ENCODE measurements at places on chromosomes 4 and X.

DNA sequence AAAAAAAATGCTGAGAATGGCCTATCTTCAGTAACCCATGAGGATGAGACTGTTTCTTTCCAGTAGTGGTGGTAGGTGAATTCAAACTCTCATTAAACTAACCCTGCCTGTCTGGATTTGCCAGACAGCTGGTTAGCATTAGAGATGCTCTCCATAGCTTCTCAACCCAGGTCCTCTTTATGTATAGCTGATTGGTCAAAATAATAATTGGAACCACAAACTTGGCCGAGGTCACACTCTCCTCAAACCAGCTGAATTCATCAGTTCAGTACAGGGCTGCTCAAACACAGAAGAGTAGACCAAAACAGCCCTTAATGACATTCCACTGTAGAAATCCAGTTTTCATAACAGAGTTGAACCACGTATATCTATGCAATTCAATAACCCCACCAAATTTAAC is 85.3 kb downstream of the HCCS start:
- no peak for DNase-seq

DNA sequence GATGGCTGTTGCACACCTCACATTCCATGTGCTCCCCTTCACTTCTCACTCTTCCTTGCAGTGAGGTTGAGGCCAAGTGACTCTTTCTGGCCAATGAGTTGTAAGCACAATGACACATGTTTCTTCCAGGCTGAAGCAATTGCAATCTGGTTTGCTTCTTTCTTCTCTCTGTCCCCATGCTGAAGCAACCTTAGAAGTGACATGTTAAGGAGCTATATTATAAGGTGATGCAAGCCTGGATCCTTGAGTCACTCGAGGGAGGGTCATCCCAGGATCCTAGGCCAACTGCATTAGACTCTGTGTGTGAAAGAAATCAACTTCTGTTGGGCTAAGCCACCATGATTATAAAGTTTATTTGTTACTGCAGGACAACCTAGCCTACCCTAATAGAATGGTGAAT is 45.5 kb upstream of the HS3ST1 start:
- DNase-seq: no peak

- DNase-seq: no peak
Observed at GRCh38 chr4:34258176-34258575, 1986.1 kb downstream of the ARAP2 start.

- no peak for DNase-seq
Observed at GRCh38 chr4:176339936-176340761, 20.4 kb downstream of the SPCS3 start.

DNA sequence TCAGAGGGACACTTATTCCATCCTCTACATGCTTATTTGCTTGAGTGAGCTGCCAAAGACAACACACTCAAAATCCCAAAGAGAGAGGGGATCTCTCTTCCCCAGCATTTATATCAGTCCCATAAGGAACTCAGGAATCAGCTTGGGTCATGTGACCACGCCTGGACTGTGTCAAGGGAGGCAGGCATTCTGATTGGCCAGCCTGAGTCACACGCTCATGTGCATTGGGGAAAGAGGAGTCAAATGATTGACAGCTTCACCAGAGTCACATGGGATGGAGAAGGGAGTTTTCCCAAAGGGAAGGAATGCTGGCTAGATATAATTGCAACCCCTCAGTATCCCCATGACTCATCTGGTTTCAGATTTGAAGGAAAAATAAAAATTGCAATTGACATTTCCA is 49.0 kb downstream of the RWDD4 start:
- DNase-seq: no peak

DNA sequence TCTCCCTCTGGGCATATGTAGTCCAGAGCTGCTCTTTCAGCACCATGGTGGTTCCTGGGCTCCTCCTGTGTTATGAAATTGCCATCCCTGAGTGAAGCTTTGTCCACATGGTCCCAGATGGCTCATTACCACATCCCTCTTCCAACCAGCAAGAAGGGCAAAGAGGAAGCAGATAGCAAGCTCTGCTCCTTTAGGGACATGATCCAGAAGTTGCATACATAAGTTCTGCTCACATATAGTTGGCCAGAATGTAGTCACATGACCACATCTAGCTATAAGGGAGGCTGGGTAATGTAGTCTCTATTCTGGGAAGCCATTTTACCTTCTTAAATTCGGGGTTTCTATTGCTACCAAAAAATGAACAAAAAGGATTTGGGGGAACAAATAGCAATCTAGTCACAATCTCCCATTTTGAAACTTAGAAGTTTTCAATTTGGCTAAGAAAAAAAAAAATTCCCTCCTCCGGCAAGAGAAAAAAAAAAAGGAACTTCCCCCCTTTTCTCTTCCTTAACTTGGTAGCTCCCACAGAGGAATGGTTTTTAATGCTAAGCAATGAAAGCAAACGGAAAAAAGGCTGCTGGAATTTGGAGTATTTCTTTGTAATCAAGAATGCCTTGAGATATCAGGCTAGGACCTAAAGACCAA is 88.2 kb upstream of the USP9X start:
- DNase-seq: no peak

DNA sequence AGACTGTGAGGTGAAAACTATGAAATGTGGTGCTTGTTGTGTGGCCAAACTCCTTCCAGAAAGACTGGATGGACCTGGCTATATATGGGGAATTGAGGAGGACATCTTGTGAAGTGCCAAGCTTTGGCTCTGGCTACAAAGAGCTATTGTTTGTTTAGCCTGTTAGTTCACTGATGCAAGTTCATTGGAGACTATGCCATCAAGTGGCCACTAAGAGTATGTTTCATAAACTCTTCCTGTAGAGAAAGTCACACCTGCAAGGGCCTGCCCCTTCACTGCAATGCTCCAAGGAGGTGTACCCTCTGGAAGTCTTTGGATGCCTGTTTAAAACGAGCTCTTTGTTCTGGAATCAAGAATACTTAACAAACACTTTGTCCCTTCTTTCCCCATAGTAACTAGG is 382.0 kb downstream of the GABRG1 start:
- no peak for DNase-seq

- DNase-seq: no peak
Observed at GRCh38 chr4:159227378-159227777, 124.5 kb downstream of the RAPGEF2 start.

- no peak for DNase-seq
Observed at GRCh38 chrX:124217304-124218251, 114.9 kb upstream of the TEX13D start.

DNA sequence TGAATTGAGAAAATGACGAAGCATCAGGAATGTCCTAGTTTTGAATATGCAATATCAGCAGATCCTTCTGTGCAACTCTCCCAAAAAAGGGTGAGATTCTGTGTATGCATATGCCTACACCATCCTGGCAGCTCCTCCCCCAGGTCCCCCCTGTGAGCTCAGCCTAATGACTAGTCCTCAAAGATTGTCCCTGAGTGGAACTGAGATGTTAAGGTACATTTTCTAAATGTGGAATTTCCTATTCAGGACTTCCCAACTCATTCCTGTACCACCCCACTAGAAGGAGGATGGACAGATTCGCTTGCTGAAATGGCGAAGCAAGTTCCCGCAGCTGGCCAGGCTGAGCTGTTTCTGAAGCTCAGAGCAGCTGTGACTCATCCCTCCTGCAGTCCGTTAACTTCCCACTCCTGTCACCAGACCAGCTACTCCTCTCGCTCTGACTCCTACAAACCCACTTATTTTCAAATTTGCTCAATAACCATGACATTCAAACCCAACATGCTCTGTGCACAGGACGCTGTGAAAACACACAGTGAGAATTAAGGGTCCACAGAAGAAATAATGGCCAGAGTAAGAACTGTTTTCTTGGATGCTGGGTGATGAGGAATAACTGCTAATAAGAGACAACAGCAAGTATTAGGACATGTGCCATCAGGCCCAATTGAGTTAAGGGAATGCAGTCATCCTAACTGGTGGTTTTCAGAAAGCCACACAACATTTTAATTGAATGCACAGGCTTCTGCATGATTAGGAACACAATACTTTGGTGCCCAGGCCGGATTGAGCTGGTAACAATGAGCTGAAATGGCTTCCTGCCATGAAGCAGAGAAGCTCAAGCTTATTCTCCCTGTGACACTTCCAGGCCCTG is 40.0 kb upstream of the IRF2 start:
- no peak for DNase-seq

DNA sequence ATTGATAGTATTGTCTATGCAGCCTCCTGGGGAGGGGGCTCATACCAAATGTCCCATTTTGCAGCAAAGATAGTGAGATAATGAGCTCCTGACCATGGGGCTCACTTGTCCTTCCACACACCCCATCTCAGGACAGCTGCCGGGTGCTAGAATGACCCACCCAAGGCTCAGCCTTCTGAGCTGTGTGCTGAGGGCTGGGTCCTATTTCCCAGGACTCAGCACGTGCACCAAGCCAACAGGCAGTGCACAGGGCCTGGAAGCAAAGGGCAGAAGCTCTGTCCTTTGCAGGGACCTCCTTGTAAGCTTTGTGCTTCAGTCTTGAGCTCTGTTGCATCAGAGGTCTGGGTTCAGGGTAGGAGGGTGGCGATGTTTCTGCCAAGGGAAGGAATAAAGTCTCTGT is 11.2 kb upstream of the ABLIM2 start:
- DNase-seq: no peak

DNA sequence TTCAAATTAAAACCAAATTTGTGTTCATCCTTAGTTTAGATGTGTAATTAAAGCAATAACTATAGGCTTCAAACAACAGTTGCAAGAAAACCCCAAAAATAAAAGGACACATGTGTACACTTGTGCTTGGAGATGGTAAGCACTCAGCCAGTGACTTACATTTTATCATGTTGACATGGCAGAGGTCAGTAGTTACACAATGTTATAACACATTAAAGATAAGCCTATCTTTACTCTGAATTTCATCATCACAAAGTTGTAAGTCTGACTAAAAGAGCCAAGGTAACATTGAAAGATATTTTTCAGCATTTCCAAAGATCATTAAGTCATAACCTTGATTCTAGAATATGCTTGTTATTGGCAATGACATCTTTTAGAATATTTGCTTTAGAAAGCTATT is 98.5 kb upstream of the PNPLA4 start:
- DNase-seq: no peak

DNA sequence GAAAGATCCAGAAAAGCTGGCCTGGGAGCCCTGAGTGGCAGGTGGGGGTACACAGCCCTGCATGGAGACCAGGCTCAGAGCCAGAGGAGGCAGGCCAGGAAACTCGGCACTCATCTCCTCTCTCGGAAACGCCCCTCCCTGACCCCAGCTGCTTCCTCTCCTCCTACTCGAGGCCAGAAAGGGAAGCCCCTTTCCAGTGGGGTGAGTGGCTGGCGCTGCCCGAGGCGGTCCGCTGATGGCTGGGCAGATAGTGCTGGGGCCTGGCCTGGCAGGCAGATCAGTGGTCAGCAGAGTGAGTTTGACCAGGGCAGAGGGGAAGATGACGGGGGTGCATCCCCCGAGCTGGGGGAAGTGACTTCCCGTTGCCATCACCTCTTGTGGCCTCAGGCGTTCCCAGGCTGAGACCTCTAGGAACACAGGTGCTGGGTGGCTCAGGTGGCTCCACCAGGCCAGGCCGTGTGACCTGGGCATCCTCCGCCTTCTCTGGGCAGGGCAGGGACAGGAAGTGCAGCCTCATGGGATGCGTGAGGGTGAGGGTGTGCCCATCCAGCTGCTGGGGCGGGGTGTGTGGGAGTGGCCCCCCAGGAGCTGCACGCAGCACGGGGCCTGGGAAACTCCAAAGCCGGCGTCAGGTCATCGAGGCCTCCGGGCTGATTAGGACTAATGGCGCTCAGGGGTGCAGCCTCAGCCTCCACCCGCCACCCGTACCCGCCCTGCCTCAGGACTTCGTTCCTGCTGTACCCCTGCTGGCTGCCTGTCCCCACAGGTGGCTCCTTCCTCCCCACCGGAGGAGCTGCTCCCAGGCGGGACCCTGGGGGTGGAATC is 5.7 kb downstream of the SH3BP2 start:
- no peak for DNase-seq

- DNase-seq: no peak
Observed at GRCh38 chr4:53113431-53114225, 251.5 kb downstream of the RASL11B start.

DNA sequence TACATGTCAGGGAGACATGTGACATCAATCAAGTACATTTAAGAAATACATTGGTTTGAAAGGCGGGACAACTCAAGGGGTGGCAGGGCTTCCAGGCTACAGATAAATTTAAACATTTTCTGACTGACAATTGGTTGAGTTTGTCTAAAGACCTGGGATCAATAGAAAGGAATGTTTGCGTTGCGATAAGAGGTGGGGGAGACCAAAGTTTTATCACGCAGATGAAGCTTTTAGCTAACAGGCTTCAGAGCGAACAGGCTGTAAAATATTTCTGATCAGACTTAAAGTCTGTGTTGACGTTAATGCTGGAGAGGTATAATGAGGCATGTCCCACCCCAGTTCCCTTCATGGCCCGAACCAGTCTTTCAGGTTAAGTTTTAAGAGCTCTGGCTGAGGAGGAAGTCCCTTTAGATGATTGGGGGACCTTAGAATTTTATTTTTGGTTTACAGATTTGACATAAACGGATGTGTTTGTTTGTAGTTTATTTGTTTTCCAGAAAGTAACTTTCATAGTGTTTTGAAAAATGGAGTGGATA is 346.7 kb upstream of the RASGEF1B start:
- DNase-seq: no peak

DNA sequence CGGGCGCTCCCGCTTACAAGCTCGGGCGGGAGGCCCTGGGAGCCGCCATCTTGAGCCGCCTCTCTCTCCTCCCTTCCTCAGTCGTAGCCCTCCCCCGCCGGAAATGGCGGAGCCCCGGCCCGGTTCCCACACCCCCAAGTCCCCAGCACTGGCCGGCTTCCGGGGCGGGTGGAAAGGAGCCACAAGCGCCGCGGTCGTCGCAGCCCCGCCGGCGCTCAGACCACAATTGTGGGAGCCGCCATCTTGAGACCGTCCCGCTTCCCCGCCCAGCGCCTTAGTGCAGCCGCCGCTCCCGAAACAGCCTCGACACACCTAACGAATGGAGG is 531 bp downstream of the HCFC1 start:
- peak; percentile 87 for DNase-seq

- no peak for DNase-seq
Observed at GRCh38 chr4:142777045-142777743, 68.9 kb downstream of the INPP4B start.

GRCh38 chr4:125833-126232 is 1.5 kb downstream of the ZNF718 start:
- no peak for DNase-seq

DNA sequence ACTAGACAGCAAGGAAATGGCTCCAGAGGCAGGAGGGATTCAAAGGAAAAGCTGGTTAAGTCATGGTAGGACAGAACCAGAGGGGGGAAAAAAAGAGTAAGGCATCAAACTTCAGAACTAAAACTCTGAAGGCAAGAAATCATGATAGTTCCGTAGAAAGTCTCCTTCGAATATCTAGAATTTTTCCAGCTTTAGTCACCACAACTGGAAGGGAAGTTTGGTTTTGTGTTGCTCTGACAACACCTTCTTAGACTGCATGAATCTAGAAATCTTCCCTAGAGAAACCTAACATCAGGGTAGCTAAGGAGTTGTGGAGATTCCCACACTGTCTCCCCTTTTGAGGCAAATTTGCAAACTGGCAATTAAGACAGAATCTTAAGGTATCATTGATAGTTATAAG is 33.7 kb downstream of the AMMECR1 start:
- no peak for DNase-seq

GRCh38 chrX:71616672-71617529 is 1.4 kb downstream of the CXCR3 start:
- DNase-seq: no peak
